ENCODE measurements at places on chromosomes 12 and 14.

DNA sequence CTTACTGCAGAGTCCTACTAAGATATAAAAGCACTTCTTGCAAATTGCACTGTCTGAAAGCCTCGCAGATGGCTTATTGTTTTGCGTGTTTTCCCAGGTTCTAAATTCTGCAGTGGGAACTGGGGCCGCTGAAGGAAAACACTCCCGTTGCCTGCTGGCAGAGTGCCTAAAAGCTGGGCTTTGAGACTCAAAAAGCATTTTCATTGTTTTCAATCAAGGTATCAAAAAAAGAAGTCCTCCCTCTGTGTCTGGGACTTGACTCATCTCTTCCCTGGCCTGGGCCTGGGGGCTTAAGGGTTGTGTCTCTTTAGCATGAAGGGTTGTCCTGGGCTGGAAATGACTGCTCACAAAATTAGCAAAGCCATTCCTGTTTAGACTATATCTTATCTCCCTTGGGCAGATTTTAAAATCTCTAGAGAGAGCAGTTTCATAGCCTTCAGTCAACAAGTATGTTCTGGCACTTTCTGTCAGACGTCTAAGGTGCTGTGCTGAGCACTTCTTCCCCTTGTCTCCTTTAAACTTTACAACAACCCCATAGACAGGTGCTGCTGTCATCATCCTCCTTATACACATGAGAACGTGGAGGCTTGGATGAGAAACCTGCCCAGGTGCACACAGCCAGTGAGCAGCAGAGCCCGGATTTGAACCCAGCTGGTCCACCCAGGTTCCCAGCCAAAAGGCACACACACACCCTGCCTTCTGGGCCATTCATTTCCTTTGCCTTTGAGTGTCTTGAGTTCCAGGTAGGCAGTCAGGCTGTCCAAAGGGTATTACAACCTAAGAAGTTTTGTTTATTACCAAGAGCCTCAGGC is 31.1 kb downstream of the ELK3 start:
- no peak for DNase-seq

- DNase-seq = no peak
These were observed 265.6 kb upstream of the GARIN6 start for GRCh38 chr12:99381992-99382391.

DNA sequence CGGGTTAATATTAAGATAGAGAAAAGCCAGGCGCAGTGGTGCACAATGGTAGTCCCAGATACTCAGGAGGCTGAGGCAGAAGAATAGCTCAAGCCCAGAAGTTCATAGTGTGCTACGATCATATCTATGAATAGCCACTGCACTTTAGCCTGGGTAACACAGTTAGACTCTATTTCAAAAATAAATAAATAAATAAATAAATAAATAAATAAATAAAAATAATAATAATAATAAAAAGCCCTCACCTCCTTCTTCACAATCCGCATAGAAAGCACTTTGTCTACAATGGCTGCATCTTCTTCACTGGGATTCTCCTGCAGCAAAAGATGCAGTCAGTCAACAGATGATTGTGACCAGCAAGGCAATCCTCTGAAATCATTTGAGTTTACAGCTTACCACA is 31.5 kb upstream of the SUPT16H start:
- no peak for DNase-seq

- DNase-seq = no peak
These were observed 324.6 kb downstream of the RAD51B start for GRCh38 chr14:68144051-68144681.

- DNase-seq = no peak
These were observed 50.9 kb upstream of the CCT2 start for GRCh38 chr12:69534389-69534822.

- DNase-seq = no peak
These were observed 11.5 kb downstream of the NKX2-1 start for GRCh38 chr14:36508418-36509068.

DNA sequence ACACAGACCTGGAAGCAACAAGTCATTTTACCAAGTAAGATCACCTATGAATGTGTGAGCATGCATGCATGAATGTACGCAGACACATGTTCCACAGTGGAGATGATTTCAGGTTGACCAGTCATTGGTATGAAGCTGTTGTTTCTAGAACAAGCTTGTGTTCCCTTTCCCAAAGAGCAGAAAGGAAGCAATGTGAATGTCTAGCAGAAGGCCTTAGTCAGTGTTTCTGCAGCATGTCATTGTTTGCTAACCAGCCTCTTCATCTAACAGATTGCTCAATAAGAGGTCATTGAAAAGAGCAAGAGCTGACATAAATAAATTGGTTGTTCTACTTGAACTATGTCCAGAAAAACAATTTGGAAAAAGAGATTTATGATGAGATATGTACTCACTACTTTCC is 191.4 kb downstream of the PLCZ1 start:
- DNase-seq = no peak

- no peak for DNase-seq
These were observed 518.1 kb downstream of the TRHDE start for GRCh38 chr12:72790273-72790672.

DNA sequence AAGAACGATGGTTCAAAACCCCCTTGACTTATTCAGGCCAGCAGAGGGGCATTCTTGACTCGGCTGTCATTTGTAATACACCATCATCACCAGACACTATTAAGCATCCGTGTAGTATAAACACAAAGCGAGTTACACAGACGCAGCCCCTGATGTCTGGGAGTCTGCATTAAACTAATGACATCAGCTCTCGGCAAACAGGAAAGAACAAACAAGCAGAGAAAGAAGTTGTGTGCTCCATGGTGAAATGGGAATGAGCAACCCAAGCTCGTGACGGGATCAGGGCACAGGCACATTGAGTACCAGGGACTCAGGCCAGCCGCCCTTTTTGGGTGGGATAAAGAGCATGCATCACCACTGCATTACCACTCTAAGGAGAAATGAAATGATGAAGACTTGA is 460.1 kb downstream of the MED13L start:
- DNase-seq = no peak
